Fibroblast of lung (primary cell): ENCODE measurements at places on chromosomes 12 and 14. TPM values are rescaled to one million over a fixed set of nuclear protein-coding genes. Genes with fewer than 3 reads are reported as not detected.

PLCZ1 gene
- total RNA-seq: not detected in 2 replicates

CYP27B1 gene
- under 0.01 and 0.17 TPM in 2 replicates for total RNA-seq

TUBA1C gene
- 121 and 164 TPM in 2 replicates for total RNA-seq

SLC2A14 gene
- under 0.01 and 0.17 TPM in 2 replicates for total RNA-seq

NTF3 gene
- total RNA-seq: 1.5 and 5.9 TPM in 2 replicates

KLRC3 gene
- not detected in 2 replicates for total RNA-seq

CEBPE gene
- total RNA-seq: not detected in 2 replicates

PZP gene
- not detected in 2 replicates for total RNA-seq

TAS2R10 gene
- total RNA-seq: 0.50 and 0.51 TPM in 2 replicates

SMOC1 gene
- not detected in 2 replicates for total RNA-seq

ALX1 gene
- total RNA-seq: not detected in 2 replicates

EIF2B2 gene
- 30.2 and 34.2 TPM in 2 replicates for total RNA-seq

LGMN gene
- total RNA-seq: 22.3 and 22.6 TPM in 2 replicates

KRT74 gene
- total RNA-seq: not detected in 2 replicates

DPF3 gene
- total RNA-seq: 3.6 and 13.7 TPM in 2 replicates

GNB3 gene
- 1.3 and 1.7 TPM in 2 replicates for total RNA-seq

ETNK1 gene
- total RNA-seq: 24.9 and 56.1 TPM in 2 replicates

CCDC38 gene
- total RNA-seq: not detected in 2 replicates

NPFF gene
- not detected in 2 replicates for total RNA-seq

KMT2D gene
- total RNA-seq: 21.1 and 33.0 TPM in 2 replicates

FAIM2 gene
- total RNA-seq: 0.50 and 3.6 TPM in 2 replicates

TAS2R46 gene
- 1.5 and 2.0 TPM in 2 replicates for total RNA-seq

NDRG2 gene
- total RNA-seq: 0.50 and 1.8 TPM in 2 replicates

OR4K1 gene
- not detected in 2 replicates for total RNA-seq

KRT77 gene
- total RNA-seq: not detected in 2 replicates

GPR68 gene
- total RNA-seq: 0.26 and 0.66 TPM in 2 replicates

TMEM229B gene
- 0.77 and 0.99 TPM in 2 replicates for total RNA-seq
